ENCODE measurements at places on chromosomes 7 and 10.

GRCh38 chr7:111492234-111492633 lies 70.1 kb downstream of the IMMP2L start:
- no peak for DNase-seq

GRCh38 chr10:122021379-122021778 lies 32.4 kb downstream of the TACC2 start:
- DNase-seq = no peak

- no peak for DNase-seq
Observed at GRCh38 chr7:139058943-139059342, 23.1 kb upstream of the ZC3HAV1L start.

GRCh38 chr10:114151486-114151885 lies 22.5 kb downstream of the CCDC186 start:
- DNase-seq = no peak

DNA sequence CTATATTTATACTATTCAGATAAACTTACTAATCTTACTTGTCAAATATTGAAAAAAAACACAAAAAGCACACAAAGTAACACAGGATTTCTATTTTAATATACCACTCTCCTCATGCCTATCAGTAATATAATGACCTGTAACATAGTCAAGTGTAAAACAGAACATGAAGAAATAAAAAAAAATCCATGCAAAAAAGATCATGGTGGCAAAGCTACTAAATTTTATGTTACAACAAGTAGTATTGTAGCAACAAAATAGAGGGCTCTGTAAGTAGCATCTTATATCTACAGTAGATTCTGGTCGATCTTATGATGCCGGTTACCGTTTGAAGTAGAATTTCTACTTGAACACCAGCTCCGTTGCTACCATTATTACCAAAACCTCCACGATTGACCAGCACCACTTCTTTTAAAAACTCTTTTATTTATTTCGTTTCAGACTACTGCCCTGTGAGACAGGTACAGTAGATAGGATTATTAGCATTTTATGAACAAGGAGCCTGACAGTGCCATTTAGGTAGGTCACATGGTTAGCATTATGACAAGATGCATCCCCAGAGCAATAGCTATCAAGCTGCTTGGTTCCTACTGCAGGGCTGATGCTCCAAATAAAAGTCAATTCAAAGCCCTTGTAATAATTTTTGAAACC lies 2.1 kb downstream of the CPED1 start:
- peak; percentile 50 for DNase-seq
